ENCODE measurements at places on chromosomes 7 and 10.

- DNase-seq = no peak
Measured at GRCh38 chr7:142793156-142793555, 22.4 kb downstream of the PRSS2 start.

GRCh38 chr7:106794276-106795083 is 70.6 kb upstream of the PIK3CG start:
- no peak for DNase-seq

GRCh38 chr7:39184391-39184790 is 206.7 kb downstream of the POU6F2 start:
- no peak for DNase-seq

DNA sequence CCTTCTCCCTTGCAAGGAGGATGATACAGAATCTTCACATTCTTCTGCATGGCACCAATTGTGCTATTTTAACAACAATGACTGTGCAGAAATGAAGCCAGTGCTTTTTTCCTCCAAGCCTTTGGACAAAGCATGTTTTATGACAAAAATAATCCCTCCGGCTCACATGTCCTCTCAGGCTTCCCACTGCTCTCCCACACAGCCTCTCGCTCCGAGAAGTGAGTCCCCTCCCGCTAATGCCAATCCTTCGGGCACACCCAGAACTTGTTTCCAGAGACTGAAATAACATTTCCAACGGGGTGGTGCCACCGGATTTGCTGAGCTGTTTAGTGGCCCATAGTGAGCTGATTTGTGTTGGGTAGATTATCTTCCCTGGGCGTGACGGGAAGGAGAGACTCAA is 35.8 kb downstream of the RBM17 start:
- DNase-seq = no peak

DNA sequence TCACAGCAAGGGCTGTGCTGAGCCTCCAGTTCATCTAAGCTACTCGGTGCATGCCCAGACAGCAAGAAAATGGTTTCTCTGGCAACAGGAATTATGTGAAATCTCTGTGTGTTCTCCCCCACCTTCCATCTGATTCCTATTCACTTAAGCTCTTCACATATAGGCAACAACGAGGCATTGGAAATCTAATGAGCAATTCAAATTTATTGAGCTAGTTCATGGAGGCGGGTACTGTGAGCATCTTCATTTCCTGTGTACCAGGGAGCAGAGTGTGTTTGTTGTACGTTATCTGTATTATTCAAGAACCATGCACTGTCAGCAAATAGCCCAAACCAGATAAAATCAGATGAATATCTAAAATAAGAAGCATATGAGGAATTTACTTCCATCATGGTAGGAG is 739.1 kb downstream of the MAGI2 start:
- no peak for DNase-seq

- no peak for DNase-seq
Measured at GRCh38 chr7:4715410-4715776, 33.3 kb downstream of the FOXK1 start.

DNA sequence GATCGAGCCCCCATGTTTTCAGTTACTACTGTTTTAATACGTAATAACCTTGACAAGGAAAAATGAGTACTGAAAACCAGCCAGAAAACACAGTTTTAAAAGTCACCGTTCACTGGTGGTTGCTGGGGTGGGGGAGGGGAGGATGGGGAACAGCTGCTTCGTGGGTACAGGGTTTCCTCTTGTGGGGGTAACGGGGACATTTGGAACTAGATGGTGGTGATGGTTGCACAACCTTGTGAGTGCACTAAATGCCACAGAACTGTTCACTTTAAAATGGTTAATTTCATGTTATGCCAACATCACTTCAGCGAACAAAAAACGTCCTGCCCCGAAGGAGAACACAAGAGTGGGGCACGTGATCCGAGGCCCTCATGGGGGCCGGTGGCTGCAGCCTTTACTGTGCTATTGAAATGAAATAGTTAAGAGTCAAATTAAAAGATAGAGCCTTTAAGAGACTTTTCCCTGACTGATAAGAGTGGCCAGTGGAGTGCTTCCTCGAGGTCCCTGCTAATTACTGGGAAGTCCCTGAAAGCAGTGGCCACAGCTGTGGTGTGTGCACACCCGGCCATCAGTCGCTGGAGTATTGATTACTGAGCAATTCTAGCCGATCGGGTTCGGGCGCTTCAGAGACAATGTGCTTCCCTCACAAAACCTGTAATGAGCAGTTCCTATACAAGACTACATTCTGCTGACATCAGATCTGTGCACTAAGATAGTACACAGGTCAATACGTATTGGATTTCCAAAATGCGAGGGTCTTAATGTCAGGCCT is 80.3 kb downstream of the EBF3 start:
- DNase-seq = no peak

DNA sequence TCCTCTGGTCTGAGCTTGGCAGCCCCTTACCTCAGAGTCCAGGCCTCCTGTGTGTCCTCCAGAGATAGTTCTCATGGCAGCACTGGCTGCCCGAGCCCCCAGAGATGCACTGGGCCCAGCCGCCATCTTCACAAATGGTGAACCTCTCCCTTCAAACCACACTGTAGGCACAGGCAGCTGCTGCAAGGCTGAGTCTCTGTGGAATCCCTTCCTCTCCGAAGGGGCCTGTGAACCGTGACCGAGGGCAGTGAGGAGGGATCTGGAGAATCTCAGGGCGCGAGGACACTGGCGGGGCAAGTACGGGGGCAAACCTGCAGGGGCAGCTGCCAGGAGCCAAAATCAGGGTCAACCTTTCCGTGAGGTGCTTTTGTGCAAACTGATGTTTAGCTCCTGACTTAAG is 69.5 kb upstream of the CFAP46 start:
- DNase-seq = no peak

- no peak for DNase-seq
Measured at GRCh38 chr10:110073896-110074295, 66.1 kb downstream of the ADD3 start.

- DNase-seq = peak; percentile 84
Measured at GRCh38 chr7:2529161-2530070, 9.8 kb downstream of the LFNG start.

DNA sequence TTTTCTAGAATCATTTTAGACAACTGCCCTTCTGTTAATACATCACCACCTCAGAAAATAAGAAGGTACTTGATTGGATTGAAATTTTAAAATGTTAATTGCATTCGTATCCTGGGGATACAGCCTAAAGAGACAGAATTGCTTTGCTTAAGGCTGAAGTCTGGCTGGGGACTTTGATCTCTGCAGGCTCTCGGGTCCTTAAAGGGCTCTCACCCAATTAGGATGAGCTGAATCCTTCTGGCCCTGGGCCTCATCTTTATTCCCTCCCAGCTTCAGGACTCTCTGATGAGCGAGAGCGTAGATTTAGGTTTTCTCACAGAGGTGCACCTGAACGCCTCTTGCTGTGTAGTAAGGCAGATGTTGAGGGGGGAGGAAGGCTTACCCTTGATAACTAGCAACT is 475.3 kb upstream of the C7orf33 start:
- DNase-seq = no peak

- DNase-seq = no peak
Measured at GRCh38 chr10:52870562-52870961, 98.0 kb upstream of the MBL2 start.
